CD14-positive monocyte (primary cell): ENCODE measurements at places on chromosomes 12 and 14.

- H3K27ac ChIP-seq, result no peak overlapping the region
- H3K4me1 ChIP-seq, result no peaks in the 10 kb centered on the region
Measured at GRCh38 chr14:52911904-52912303, 38.9 kb downstream of the FERMT2 start.

DNA sequence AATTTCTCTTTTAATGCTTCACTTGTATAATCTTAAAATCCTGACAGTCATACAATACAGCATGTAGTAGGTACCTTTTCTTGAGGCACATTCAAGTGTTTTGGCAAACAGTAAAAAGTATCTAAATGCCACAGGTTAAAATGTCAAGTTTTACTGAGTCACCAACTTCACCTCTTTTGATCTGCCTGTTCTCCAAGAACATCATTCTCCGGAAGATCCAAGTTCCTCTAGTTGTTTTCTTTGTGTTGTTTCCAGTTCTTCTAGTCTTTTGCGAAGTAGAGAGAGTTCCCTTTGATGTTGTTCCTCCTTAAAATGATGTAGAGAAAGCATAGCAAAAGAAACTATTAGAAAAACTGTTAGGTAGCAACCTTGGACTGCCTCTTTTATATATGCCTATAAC lies 151.1 kb downstream of the CEP83 start:
- no peaks in the 10 kb centered on the region for H3K4me1 ChIP-seq
- H3K27ac ChIP-seq, result no peak overlapping the region
- DNase-seq, result no peak
- no peak overlapping the region for H3K4me3 ChIP-seq

- H3K27ac ChIP-seq, result peak overlapping the region; percentile 70
- peaks cover 34% of the 10 kb centered on the region for H3K4me1 ChIP-seq
- H3K4me3 ChIP-seq, result no peak overlapping the region
- H3K36me3 ChIP-seq, result no peaks in the 10 kb centered on the region
Measured at GRCh38 chr12:70353780-70354660, 12.1 kb upstream of the KCNMB4 start.

GRCh38 chr12:8088574-8088973 lies 6.5 kb downstream of the NECAP1 start:
- H3K27ac ChIP-seq, result no peak overlapping the region
- no peak for DNase-seq
- H3K4me1 ChIP-seq, result peaks cover 12% of the 10 kb centered on the region
- H3K4me3 ChIP-seq, result no peak overlapping the region
- peaks cover 44% of the 10 kb centered on the region for H3K36me3 ChIP-seq
- H3K27me3 ChIP-seq, result no peaks in the 10 kb centered on the region

DNA sequence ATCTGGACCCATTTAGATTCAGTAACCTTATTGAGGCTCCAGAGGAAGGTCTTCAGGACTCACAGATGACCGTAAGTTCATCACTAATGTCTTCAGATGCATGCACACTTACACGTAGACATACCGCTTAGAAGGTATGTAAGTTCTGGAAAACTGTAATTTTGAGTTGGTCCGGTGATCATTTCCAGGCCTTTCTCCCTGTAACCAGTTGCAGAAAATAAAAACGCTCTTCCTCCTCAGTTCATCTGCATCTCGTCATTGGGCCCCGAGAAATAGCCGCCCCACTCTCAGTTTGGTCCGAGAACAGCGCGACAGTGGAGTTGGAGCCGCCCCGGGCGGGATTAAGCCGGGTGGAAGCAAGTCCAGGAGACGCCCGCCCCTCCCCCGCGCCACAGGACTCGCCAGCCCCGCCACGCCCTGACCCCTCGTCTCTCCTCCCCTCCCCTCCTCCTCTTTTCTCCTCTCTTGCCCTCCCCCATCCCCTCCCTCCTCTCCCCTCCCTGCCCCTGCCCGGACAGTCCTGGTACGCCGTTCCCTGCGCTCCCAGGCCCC lies 83.7 kb downstream of the TNFAIP2 start:
- H3K36me3 ChIP-seq, result no peaks in the 10 kb centered on the region
- H3K4me1 ChIP-seq, result peaks cover 8% of the 10 kb centered on the region
- H3K27me3 ChIP-seq, result peaks cover 31% of the 10 kb centered on the region
- DNase-seq, result no peak

DNA sequence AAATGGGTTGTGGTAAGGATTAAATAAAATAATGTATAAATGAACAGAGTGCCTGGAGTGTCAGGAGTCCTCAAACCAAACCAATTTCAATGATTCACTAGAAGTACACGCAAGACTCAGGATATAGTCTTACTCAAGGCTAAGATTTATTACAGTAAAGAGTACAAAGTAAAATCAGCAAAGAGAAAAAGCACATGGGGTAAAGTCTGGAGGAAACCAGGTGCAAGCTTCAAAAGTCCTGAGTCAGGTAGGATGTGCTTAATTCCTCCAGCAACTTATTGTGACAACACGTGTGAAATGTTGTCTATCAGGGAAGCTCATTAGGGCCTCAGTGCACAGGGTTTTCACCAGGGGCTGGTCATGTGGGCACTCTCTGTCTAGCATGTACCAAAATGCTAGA lies 105.8 kb upstream of the NAP1L1 start:
- H3K36me3 ChIP-seq, result no peaks in the 10 kb centered on the region
- DNase-seq, result no peak
- H3K4me1 ChIP-seq, result no peaks in the 10 kb centered on the region
- H3K27ac ChIP-seq, result no peak overlapping the region
- no peaks in the 10 kb centered on the region for H3K27me3 ChIP-seq

DNA sequence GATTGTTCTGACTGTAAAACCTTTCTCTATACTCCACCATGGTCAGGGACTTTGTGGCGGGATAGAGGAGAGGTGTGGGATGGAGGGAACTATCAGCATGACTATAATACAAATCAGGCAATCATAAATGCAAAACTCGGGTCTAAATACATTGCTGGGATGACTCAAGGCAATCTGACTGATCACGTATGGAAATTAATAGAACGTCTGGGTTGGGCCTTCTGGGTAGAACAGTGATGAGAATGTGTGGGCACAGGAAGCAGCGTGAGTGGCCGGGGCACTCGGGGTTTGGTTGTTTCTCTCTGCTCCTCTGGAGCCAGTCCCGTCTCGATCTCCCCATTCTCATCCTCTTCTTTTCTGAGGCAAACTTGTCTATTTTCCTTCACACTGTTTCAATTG lies 485.8 kb downstream of the VRK1 start:
- no peak overlapping the region for H3K27ac ChIP-seq
- H3K4me1 ChIP-seq, result no peaks in the 10 kb centered on the region
- no peak for DNase-seq

DNA sequence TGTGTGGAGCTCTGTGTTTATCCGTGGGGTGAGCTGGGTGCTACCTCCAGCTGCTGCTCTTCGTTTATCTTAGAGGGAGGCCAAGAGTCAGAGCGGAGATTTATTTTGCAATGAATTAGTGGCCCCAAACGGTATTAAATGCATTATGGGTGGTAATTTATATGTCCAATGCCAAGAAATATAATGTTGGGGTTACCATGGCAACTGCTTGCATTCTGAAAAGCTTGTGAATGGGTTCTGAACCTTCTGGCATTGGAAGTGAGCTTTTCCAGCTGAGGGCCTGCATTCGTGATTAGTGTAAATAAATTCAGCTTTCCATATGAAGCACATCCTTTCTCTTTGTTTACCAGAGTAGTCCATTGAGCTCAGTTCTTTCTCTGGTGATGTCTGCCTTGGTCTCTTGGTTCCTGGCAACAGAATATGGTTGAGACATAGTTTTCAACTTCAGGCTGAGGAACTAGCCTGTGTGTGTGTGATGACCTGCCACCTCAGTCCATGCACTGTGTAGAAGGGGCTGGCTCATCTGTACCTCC lies 51.8 kb downstream of the TRAF3 start:
- peaks cover 16% of the 10 kb centered on the region for H3K36me3 ChIP-seq
- DNase-seq, result no peak
- H3K27me3 ChIP-seq, result no peaks in the 10 kb centered on the region
- H3K27ac ChIP-seq, result no peak overlapping the region

DNA sequence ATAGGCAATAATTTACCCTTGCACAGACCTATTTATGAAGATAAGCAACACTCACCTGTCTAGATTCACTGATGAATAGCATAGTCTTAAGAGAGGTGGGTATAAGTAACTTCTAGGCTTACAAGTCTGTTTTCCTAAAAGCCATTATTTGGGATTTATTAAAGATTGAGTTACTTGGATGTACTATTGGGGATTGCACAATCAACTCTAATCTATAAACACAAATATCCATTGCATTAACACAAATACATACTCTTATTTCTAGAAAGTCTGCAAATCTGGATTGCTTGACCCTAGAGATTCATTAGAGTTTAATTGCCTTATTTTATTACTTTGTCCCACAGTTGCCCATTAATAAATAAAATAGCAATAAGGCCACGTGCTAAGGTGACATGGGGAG lies 148.1 kb upstream of the CCDC198 start:
- H3K36me3 ChIP-seq, result no peaks in the 10 kb centered on the region
- no peaks in the 10 kb centered on the region for H3K27me3 ChIP-seq
- no peak overlapping the region for H3K27ac ChIP-seq
- H3K4me3 ChIP-seq, result no peak overlapping the region
- DNase-seq, result no peak

- no peak overlapping the region for H3K27ac ChIP-seq
- no peak overlapping the region for H3K4me3 ChIP-seq
- no peaks in the 10 kb centered on the region for H3K27me3 ChIP-seq
- H3K4me1 ChIP-seq, result no peaks in the 10 kb centered on the region
- no peaks in the 10 kb centered on the region for H3K36me3 ChIP-seq
Measured at GRCh38 chr12:122168492-122168891, 5.5 kb downstream of the IL31 start.

DNA sequence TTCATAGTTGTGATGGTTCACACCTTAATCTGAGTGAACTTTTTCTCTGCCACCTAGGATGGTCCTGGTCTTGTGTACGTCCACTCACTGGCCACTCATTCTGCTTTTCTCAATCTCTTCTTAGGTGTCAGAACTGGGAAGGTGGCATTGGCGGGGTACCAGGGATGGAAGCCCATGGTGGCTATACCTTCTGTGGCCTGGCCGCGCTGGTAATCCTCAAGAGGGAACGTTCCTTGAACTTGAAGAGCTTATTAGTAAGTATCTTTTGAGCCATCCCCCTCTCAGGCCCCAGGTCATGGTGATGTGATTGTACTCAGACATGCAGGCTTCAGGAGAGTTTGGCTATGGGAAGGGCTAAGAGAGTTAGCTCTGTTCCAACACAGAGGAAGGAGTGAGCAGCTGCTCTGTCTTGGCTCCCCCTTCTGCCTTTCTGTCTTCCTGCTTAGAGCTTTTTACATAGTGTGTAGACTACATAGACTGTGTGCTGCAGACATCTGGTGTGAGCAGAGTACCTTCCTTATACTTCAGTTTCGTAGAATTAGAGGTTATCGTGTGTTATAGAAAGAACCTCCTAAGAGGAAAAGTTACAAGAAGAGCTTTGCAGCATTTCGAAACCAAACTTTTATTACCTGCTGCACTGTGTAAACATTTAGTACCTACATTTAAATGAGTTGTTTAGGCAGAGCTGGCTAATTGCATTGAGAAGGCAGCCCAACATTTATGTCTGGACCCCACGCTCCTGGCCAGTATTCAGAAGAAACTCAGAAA lies 54.2 kb downstream of the FNTB start:
- H3K4me3 ChIP-seq, result no peak overlapping the region
- H3K27ac ChIP-seq, result peak overlapping the region; percentile 42
- H3K27me3 ChIP-seq, result no peaks in the 10 kb centered on the region
- DNase-seq, result no peak

DNA sequence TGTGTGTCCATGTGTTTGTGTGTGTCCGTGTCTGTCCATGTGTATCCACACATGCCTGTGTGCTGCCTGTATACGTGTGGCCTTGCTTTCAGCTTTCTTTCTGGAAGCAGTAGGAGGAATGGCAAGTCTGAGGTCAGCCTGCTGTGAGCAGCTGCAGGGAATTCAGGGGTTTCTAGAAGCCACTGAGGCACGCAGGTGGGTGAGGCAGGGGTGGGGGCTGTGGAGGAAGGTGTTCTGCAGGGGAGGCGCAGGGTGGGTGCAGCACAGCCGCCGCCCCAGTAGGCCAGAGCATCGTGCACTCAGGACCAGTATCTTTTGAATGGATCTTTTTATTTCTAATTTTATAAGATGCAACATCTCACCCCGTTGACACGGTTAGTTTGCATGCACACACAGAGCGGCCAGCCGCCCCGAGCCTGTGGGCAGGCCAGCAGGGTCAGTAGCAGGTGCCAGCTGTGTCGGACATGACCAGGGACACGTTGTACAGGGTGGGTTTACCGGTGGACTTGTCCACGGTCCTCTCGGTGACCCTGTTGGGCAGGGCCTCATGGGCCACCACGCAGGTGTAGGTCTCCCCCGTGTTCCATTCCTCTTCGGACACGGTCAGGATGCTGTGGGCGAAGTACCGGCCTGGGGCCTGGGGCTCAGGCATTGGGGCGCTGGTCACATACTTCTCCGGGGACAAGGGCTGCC lies 327.7 kb downstream of the TMEM121 start:
- DNase-seq, result no peak
- no peaks in the 10 kb centered on the region for H3K4me1 ChIP-seq
- H3K27ac ChIP-seq, result no peak overlapping the region
- no peaks in the 10 kb centered on the region for H3K36me3 ChIP-seq

DNA sequence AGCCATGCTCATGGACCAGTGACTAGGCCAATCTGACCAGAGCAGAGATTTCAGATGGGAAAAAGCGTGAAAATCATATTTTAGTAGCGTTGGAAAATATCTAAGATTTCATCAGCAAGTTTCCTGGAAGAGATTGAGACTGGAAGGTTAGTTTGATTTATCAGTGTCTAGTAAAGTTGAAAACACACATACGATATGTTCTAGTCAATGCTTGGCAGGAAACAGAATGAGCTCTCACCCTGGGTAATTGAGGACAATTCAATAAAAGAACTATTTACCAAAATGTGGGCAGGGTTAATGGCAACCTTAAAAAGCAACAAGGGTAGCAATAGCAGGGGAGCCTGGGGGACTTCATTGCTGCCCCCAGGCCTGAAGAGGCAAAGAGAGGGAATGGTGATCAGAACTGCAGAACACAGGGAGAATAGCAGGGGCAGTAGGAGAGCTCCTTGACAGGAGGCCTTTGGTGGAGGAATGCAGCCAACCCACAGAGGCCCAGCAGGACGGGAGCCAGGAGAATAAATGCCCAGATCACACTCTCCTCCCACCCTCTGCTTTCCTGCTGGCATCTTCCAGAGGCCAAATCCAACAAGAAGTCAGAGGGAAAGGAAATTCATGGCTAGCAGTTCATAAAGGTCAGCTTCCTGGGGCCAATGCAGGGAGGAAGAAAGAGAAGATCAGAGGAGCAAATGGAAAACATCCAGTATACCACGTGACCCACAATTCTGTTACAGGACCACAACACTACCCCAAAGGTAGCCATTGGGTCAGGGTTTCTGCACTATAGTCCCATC lies 27.6 kb upstream of the LRP6 start:
- H3K27ac ChIP-seq, result no peak overlapping the region
- H3K27me3 ChIP-seq, result no peaks in the 10 kb centered on the region
- H3K4me3 ChIP-seq, result no peak overlapping the region

- H3K36me3 ChIP-seq, result peaks cover 24% of the 10 kb centered on the region
- H3K27me3 ChIP-seq, result no peaks in the 10 kb centered on the region
- no peak for DNase-seq
- H3K4me1 ChIP-seq, result peaks cover 18% of the 10 kb centered on the region
- H3K27ac ChIP-seq, result peak overlapping the region; percentile 67
- H3K4me3 ChIP-seq, result peak overlapping the region; percentile 86
Measured at GRCh38 chr12:103956509-103957027, 9.1 kb upstream of the TDG start.
